C1 segment of cervical spinal cord (tissue), 14 donors: ENCODE measurements at places on chromosomes 3 and 15.

DNA sequence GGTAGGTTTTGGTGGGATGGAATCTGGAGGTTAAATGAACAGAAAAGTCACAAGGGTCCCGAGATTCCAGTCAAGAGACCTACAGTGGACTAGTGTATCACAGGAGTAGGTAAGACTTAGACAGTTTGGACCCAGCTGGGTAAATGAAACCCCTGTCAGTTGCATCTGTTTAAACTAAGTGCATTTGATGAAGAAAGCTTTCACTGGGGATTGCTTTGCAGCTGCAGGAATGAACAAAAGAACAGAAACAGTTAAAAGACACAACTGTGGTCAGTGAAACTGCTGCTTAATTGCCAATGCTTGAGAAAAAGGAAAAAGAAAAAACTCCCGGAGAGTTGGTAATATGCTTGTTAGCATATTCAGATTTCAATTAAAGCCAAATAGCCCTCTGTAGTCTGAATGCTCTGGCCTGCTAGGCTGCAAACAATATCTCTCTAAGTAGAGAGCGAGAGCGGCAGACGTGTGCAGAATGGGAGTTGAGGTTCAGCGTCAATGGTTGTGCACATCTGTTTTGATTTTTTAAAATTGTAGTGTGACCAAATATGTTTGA, 37.1 kb downstream of the OXNAD1 start:
- no peak for DNase-seq

DNA sequence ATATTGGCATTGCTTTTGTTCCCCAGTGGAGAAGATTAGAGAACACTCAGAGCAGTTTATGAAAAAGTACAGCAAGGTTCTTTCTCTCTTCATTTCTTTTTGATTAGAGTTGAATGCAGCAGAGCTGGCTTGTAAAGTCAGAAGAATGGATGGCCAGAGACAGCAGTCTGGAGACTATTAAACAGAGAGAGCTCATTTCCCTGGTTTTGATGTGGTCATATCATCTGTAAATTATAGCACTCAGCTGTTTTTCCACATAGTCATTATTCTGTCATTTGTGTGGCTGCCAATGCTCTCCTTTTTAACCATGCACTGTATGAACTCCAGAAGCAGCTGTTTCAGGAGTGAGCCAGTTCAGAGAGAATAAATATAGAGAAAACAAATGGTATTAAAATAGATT, 177.4 kb upstream of the CRBN start:
- DNase-seq: no peak

- no peak for DNase-seq
These were observed 19.1 kb upstream of the RARRES1 start for GRCh38 chr3:158751316-158751715.

GRCh38 chr3:4409415-4409814, 57.7 kb downstream of the SUMF1 start:
- DNase-seq: no peak

DNA sequence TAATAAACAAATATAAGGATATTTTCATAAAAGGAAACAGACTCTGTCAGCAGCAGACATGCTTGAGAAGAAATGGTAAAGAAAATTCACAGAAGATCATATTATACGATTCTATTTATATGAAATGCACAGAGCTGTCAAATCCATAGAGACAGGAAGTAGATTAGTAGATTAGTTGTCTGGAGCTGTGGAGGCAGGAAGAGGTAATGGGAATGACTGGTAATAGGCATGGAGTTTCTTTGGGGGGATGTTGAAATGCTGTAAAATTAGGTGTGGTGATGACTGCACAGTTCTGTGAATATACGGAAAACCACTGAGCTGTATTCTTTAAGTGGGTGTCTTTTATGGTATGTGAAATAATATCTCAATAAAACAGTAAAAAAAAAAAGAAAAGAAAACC, 35.3 kb downstream of the CEP152 start:
- DNase-seq: no peak

DNA sequence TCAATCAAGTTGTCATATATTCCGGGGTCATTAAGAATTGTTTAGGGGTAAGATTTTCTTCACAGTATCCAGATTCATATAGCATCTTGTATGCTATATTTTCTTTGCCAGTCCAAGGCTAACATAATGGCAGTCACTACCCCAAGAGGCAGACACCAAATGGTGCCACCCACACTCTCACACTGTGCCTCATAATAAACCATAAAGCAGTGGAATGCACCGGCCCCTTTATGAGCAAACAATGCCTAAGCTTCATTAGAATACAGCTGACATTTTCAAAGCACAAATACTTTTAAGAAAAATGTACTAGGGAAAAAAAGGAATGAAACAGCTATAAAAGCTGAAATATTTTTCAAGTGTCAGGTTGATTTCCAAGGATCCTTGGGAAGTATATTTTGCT, 121.6 kb downstream of the TFDP2 start:
- DNase-seq: no peak

- no peak for DNase-seq
These were observed 208.0 kb downstream of the ERC2 start for GRCh38 chr3:56260262-56260661.

GRCh38 chr3:172808969-172809546, 58.5 kb downstream of the ECT2 start:
- DNase-seq: no peak
